ENCODE measurements at places on chromosomes 7 and 10.

DNA sequence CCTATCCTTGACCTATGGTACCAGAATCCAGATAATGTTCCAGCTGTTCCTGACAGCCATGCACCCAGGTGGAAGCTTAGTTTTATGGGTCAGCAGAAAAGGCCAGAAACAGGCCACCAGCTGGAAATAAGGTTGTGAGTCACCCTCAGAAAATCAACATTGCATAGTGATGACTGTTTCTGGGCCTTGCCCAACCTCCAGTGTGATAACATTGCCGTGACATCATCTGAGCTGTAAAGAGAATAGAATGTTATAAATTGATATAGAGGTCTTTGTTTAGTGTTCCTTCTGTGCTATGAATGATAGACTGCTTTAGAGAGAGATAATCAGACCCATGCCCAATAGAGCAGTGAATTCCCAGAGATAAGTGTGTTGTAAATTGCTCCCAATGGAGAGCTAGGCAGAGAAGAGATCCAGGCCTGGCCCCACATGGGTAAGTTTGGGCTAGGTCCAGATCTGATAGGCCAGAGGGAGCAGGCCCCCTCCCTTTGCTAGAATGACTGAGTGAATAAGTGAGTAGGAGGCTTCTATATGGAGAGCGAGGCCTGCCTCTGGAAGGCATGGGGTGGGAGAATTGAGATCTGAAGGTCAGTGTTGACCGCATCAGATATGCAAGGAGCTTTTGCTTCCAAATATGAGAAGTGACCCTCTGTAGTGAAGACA is 14.2 kb upstream of the HPS1 start:
- no peak for DNase-seq

- no peak for DNase-seq
Observed at GRCh38 chr7:19009241-19009935, 108.0 kb downstream of the TWIST1 start.

- DNase-seq = no peak
Observed at GRCh38 chr7:131238347-131238931, 89.2 kb upstream of the MKLN1 start.

- DNase-seq = peak; percentile 37
Observed at GRCh38 chr7:140902303-140902953, 22.3 kb downstream of the BRAF start.

DNA sequence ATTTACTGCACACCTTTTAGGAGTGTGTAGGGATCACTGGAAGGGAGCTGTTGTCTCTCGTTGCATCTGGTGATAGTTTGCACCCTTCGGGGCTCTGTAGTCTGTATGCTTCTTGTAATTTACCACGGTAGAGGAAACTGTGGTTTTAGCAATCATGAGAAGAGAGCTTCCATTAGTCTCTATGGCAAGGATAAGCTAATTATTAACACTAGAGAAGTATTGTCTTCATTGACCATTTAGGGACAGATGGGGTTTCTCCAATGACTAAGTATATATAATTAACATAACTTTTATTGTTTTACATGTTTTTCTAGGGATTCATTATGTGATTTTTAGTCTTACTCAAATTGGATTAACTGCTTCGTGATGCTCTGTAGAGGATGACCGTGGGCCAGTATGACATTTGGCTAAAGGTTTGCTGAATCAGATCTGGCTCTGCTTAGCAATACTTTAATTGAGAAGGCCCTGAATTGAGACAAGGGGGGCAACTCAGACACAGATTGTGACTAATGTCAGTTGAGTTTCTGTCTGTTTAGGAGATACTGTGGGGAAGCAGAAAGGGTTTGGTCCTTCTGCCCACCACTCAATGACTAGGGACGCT is 8.7 kb downstream of the SLC18A2 start:
- no peak for DNase-seq

GRCh38 chr7:121196286-121196685 is 132.5 kb upstream of the WNT16 start:
- DNase-seq = no peak
